Stimulated activated CD8-positive, alpha-beta memory T cell treated with anti-CD3 and anti-CD28 coated beads, Interleukin-4, amount 100 ng/mL, for 1 hour (primary cell): ENCODE measurements at places on chromosomes 1 and 21.

DNA sequence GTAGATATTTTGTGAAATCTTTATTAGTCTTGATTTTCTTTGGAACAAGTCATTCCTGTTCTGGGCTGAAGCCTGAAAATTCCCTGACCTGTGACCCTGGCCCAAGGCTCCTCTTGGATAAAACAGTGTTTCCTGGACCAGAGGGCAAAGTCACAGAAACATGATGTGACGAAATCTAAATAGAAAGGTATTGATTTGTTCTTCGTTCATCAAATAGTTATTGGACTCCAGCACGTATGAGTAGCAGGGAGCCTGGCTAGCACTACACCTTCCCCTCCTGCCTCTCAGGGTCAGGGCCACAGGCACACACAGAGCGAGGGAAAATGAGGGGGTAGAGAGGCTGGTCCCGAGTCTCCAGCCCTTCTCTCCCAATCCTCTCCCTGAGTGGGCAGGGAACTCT lies 1.7 kb upstream of the CLDN14 start:
- DNase-seq: no peak

GRCh38 chr1:218242171-218242570 lies 42.9 kb upstream of the RRP15 start:
- no peak for DNase-seq

- DNase-seq: no peak
These were observed 173.3 kb downstream of the COL24A1 start for GRCh38 chr1:85983316-85983715.

GRCh38 chr1:173002891-173003838 lies 47.6 kb downstream of the TNFSF18 start:
- DNase-seq: no peak

DNA sequence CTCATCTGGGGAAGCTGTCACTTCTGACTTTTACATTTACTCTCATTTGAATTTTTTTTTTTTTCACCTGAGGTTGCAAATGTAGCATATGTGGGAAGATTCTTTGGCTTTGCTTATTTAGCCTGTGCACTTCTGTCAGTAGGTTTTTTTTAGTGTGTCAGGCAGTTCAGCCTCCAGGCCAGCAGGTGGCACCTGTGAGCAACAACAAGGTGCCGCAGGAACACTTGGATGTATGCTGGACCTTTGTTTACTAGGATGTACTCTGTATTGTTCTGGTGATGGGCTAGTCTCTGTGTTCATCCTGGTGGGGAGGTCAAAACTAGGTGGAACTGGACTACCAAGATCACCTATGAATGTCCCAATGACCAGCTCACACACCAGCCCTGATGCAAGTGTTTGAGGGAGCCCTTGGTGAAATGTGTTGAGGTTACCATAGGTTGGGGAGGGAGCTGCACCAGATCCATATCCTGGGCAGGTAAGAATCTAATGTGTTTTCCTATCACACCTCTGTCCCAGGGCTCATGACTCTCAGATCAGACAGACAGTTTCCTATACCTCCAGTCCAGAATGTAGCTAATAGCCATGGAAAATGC lies 618.2 kb downstream of the BRINP3 start:
- no peak for DNase-seq

GRCh38 chr1:19752083-19752696 lies 47.5 kb downstream of the TMCO4 start:
- no peak for DNase-seq

GRCh38 chr1:11731691-11732283 lies 4.1 kb upstream of the AGTRAP start:
- no peak for DNase-seq

- no peak for DNase-seq
These were observed 178.0 kb downstream of the ZNF281 start for GRCh38 chr1:200231787-200232231.

DNA sequence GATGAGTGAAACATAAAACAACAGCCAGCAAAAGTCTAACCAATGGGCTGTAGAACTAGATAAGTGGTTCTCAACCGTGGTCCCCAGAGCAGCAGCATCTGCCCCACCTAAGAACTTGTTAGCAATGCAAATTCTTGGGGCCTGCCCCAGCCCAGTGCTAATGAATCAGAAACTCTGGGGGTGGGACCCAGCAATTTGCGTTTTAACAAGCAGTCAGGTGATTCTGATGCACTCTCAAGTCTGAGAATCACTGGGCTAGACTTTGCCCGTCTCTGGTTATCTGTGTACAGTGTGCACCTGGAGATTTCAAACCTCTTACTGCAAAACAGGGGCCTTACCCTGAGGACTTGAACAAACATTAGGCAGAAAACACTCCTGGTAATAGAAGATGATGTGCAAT lies 66.5 kb downstream of the PLXNA2 start:
- DNase-seq: no peak

DNA sequence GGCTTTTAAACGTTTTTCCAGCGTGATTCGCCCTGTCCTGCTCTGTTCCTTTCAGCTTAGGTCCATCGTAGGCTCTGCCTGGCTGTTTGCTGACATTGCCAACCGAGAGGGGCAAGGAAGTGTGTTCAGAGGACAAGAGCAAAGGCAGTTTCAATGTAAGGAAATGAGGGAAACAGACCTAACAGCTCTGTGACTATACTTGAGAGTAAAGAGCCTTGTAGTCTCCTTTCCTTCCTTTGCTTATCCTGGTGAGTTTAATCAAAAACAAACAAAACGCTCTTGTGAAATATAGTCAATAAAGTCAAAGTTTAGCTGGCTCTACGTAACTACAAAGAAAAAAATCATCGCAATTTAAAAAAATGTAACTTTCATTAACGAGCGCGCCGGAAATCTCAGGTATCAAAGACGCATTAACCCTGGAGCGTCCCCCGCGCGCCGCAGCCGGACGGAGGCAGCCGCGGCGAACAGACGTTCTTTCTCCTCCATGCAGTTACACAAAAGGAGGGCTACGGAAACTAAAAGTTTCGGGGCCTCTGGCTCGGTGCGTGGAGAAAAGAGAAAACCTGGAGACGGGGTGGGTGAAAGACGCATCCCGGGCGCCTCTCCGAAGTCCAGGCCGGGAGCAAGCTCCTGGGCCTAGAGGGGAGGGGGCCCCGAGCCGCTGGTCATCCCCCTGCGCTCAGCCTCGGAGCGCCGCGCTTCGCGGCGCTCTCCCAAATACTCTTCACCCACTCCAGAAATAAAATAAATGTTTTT lies 617 bp upstream of the ADGRL2 start:
- DNase-seq: no peak

- DNase-seq: no peak
These were observed 2.6 kb downstream of the PADI1 start for GRCh38 chr1:17207540-17207939.

DNA sequence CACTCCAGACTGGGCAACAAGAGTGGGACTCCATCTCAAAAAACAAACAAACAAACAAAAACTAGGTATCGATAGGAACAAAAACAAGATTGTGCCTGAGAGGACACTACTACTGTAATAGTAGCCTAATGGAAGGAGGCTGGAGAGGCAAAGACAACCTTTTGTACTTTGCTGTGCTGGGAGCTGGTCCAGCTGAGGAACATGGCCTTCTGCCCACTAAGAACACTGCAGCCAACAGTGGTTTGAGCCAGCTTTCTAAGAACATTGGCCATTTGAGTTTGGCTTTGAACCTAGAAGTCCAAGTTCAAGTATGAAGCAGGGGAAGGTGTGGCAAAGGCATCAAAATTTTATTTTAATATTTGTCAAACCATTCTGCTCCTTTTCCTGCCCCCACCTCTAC lies 22.7 kb upstream of the RGS8 start:
- no peak for DNase-seq

DNA sequence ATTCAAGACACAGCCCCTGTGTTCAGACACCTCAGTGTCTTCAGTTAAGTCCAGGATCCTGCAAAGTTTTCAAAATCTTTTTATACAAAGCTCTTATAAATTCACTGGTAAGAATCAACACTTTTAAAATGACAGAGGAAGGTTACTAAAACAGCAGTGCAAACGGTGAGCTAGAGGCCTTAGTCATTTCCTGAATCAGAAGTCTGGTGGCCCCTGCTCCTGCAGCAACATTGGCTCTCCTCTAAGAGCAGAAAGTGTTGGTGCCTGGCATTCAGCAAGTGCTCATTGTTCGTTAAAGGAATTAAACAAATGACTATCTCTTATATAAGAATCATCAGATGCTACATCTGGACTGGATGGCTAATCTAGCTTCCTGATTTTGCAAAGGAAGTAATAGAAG lies 282.9 kb downstream of the PTGER3 start:
- DNase-seq: no peak

DNA sequence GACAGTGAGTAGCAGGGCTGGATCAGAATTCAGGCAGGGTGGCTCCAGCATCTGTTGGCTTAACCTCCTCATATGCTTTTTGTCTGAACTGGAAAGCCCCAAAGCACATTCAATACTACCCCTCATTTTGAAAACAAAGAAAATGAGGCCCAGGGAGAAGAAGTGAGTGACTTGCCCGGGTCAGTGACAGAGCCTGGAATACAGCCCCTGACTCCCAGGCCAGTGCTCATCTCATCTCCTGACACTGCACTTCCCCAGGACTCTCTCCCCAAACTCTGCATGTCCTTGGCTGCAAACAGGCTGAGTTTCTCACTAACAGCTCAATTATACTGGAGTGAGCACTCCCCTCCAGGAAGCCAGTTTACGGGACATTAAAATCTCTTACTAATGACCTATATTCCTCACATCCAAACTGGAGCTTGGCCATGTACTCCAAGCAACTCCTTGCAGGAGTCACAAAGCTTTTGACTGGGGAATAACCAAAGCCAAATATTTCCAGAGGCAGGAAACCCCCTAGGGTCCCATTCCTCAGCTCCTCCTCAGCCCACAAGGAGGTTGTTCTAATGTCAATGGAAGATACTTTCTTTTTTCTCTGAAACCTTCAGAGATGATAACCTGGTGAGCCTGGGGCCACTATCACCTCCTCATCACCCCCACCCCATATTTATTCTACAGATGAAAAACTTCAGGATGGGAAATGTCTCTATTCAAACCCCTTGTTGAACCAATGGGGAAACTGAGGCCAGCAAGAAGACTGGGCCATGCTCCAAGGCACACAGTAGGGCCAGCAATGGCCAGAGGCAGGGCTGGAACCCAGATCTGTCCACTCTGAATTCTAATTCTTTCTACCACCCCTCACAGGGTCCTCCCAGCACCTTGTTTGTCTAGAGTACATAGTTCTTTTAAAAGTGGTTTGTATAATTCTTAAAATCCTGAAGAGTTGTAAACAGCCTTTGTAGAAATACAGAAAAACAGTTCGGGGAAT lies 127.0 kb downstream of the PLPP3 start:
- no peak for DNase-seq

DNA sequence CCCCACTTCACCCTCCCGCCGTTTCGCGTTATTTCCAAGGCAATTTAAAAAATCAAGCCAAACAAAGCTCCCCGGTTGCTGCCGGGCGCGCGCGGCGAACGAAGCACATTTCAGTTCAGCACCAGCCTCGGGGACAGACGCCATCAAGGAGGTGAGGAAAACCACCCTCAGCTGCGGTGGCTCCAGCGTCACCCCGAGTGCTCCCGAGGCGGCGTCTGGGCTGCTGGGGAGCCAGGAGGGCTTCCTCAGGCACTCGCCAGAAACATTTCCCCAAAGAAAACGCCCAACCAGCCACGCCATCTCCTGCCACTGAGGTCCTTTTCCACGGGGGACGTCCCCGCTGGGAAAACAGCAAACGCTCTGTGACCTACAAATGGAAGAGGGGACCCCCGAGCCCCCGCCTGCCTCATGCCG lies 623 bp downstream of the GNG4 start:
- DNase-seq: no peak

DNA sequence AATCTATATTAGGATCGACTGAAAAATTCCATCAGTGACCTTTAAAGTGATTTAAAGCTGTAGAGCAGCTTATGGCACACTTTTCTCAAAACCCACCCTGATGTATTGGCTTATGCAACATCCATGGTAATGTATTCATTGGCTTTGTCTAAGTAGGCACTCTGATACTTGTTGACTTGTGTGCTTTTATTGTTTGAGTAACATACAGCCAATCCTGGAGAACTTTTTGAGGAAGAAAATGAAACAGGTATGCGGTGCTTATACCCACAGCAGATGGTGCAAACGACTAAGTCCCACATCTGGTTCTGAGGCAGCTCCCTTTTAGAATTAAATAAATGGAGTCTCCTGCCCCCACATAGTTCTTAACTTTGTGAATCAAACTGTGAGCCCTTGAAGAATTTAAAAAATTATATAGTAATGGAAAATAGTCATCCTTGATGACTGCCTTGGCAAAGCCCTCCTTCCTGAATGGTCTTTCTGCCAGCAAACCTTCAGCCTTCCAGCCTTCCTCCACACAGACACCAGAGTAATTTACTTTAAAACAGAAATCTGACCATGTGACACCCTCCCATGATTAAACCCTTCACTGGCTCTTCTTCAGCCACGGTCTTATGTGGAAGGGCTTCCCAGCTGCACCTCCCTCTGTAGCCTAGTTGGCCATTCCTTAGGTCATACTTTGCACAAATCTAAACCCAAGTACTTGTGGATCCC lies 116.0 kb downstream of the BCAR3 start:
- DNase-seq: no peak

- DNase-seq: no peak
These were observed 52.6 kb upstream of the NHLH2 start for GRCh38 chr1:115893545-115893944.
